ENCODE measurements at places on chromosomes 12 and 14. TPM values are rescaled to one million over a fixed set of nuclear protein-coding genes. Genes with fewer than 3 reads are reported as not detected.

GRCh38 chr12:104532636-104533035 is 75.9 kb downstream of the CHST11 start:
- DNase-seq = no peak

CRACR2A gene
- 4.9 TPM for total RNA-seq

CD163 gene
- not detected for total RNA-seq

COX8C gene
- total RNA-seq = not detected

- no peak for DNase-seq
These were observed 29.4 kb upstream of the ESRRB start for GRCh38 chr14:76346391-76347160.

- no peak for DNase-seq
These were observed 88.5 kb upstream of the FZD10 start for GRCh38 chr12:130073721-130074120.

GRCh38 chr14:96170961-96171592 is 33.6 kb upstream of the BDKRB2 start:
- no peak for DNase-seq

POTEM gene
- total RNA-seq = not detected

GRCh38 chr12:111467857-111468241 is 62.1 kb downstream of the SH2B3 start:
- no peak for DNase-seq
